Stimulated activated CD4-positive, alpha-beta T cell treated with anti-CD3 and anti-CD28 coated beads, Interleukin-1b, Interleukin-23, amount 100 ng/mL, for 24 hours (primary cell): ENCODE measurements at places on chromosomes 16 and 17.
A peak's percentile ranks its signal among the peaks of the same experiment; 100 is the strongest.

GRCh38 chr16:49740256-49740655, 115.7 kb downstream of the ZNF423 start:
- DNase-seq: no peak

GRCh38 chr16:56643080-56643778, 4.8 kb downstream of the MT1A start:
- peak; percentile 47 for DNase-seq

DNA sequence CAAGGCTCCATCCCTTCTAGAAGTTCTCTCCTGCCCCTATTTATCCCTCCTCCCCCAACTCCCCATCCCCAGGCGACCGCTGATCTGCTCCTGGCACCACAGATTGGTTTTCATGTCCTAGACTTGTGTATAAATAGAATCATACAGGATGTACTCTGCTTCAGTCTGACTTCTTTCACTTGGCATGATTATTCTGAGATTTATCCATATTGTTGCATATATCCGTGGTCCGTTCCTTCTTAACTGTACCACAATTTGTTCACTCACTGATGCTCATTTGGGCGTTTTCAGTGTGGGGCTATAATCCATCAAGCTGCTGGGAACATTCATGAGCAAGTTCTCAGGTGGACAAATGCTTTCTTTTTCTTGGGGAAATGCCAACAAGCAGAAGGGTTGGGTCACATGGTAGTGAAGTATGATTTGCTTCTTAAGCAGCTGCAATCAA, 23.9 kb downstream of the PITPNM3 start:
- DNase-seq: no peak

DNA sequence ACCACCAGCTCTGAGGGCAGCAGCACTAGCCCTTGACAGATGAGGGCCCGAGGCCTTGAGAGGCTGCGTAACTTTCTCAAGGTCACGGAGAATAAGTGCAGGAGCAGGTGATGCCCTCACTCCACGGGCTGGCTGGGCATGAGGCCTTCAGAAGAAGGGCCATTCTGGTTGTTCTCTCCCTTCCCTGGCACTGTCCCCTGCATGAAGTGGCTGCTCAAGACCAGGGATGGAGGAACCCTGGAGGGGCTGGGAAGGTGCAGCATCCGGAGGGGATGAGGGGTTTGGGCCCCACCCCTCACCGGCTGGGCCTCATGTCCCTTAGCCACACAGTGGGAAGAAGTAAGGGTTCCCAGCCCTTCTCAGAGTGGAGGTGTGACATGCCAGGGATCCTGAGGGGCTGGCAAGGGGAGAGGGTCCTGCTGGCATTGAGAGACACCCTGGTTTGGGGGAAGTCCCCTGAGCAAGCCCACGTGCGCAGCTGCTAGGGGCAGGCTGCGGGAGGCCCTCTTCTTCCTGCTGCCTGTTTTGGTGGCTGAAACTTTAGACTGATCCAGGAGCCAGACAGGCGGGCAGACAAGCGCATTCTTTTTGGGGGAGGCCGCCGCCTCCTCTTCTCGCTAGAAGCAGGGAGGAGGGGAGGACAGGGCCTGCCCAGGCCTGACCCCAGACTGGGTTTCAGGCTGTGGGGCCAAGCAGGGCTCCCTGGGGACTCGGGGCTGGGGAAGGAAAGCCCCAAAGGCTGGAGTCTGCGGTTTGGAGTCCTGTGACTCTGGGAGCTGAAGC, 74.0 kb downstream of the N4BP1 start:
- no peak for DNase-seq

GRCh38 chr16:86466696-86467406, 43.5 kb upstream of the FOXF1 start:
- no peak for DNase-seq

GRCh38 chr16:47065766-47066688, 77.7 kb downstream of the NETO2 start:
- no peak for DNase-seq

- no peak for DNase-seq
These were observed 199.4 kb downstream of the AATF start for GRCh38 chr17:37148156-37148555.

DNA sequence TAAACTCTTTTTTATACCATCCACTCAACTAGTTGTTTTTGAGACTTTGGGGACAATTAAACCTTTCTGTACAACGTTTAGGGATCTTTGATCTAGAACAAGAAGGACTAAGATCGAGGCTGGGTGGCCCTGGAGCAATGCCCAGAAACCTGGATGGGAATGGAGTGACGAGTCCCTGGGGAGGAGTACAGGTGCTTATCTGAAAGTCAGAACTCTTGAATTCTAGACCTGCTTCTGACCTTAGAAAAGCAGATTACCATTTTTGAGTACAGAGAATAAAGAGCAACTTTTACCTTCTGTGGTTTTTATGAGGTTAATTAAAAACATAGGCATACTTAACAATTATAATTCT, 17.8 kb downstream of the UBE2Z start:
- DNase-seq: no peak
